Stimulated activated CD4-positive, alpha-beta T cell treated with anti-CD3 and anti-CD28 coated beads, Interleukin-2, amount 100 ng/mL, for 24 hours (primary cell): ENCODE measurements at places on chromosomes 13 and 19.

DNA sequence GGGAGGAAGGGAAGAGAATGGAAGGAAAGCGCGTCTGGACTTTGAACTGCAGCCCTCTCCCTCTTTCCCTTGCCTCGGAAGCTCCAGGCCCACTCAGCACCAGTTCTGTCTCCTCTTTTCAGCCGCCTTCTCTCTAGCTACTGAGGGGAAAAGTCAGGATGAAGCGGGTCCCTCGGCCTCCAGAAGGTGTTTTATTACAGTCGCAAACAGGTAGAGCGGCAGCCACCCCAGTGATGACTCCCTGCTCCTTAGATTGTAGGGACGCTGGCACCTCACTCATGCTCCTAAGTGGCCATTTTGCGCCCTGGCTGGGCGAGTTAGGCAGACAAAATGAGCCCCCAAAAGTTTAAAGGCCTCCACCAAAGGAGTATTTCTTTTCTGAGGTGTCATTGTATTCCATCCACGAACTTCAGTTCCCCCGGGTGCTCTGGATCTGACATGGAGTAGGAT, 954 bp upstream of the STK24 start:
- DNase-seq = no peak

DNA sequence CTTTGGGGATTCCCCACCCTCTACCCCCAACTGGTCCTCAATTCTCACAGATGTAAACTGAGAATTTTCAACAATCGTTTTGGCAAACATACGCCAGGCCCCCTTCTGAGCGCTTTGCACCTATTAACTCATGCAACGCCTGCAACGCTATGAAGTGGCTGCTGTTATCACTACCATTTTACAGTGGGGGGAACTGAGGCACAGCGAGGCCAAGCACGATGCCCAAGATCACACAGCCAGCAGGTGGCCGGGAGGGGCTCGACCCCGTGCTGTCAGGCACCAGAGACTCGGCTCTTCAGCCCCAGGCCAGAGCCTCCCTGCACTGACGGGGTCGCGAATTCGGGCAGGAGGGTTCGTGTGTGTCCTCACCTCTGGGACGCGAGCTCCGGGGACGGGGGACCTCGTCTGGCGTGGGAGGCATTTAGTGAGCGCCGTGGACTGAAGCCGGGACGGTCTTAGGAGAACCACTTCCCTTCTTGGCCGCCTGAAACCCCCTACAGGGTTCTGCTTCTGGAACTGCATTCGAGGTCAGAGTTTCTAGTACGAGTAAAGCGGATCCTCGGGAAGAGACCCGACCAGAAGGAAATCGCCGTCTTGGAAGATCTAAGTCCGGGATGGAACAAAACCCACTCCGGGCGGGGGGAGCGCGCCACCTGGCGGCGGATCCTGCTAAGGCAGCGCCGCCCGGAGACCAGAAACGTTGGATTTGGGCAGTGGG, 21.0 kb downstream of the ZNF114 start:
- peak; percentile 75 for DNase-seq

DNA sequence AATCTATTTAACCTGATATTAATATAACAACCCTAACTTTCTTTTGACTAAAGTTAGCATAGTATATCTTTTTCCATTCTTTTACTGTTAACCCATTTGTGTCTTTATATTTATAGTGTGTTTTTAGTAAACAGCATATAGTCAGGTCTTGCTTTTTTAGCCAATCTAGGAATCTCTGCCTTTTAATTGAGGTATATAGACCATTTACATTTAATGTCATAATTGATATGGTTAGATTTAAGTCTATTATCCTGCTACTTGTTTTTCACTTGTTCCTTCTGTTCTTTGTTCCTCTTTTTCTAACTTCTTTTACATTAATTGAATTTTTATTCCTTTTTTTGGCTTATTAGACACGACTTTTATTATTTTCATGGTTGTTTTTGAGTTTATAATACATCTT, 174.4 kb downstream of the KCTD15 start:
- DNase-seq = no peak

DNA sequence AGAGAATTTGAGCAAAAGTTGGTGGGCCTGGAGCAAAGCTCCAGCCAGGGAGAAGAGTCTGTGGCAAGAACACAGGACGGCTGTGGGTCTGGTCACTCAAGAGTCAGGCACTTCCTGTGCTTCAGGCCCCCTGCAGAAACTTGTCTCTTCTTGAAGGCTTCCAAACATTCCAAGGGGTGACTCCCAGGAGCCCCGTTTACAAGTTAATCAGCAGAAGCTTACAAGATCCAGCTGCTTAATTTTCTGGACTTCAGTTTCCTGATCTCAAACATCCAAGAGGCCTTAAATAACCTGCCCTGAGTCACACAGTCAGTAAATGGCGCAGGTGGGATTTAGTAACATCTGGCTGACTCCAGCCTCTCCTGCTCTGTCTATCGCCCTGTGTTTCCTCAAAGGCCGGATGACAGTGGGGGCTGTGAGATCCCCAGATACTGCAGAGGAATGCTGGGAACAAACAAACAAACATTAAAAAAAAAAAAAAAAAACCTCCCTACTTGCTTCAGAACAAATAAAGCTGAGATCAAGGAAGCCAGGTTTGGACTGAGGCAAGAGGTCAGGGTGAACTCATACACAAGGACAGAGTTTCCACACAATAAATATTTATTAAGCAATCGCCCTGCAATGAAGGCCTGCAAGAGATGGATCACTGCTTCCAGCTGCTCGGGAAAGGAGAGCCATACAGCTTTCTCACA, 175.4 kb upstream of the RFC3 start:
- DNase-seq = no peak

DNA sequence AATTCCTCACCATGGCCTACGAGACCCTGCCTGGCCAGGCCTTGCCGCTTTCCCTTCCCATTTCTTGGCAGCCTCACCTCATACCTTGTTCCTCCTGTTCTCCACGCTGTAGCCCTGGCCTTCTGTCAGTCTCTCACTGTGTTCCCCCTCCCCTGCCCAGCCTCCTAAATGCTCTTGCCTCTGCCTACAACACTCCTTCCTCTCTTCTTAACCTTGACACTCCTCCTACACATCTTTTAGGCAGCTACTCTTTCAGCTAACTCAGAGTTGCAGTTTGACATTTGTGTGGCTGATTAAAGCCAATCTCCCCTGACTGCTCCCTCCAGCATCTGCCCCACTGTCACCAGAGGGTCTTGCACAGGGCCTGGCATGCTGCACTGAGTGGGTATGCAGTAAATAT, 150.8 kb downstream of the FLT1 start:
- no peak for DNase-seq

DNA sequence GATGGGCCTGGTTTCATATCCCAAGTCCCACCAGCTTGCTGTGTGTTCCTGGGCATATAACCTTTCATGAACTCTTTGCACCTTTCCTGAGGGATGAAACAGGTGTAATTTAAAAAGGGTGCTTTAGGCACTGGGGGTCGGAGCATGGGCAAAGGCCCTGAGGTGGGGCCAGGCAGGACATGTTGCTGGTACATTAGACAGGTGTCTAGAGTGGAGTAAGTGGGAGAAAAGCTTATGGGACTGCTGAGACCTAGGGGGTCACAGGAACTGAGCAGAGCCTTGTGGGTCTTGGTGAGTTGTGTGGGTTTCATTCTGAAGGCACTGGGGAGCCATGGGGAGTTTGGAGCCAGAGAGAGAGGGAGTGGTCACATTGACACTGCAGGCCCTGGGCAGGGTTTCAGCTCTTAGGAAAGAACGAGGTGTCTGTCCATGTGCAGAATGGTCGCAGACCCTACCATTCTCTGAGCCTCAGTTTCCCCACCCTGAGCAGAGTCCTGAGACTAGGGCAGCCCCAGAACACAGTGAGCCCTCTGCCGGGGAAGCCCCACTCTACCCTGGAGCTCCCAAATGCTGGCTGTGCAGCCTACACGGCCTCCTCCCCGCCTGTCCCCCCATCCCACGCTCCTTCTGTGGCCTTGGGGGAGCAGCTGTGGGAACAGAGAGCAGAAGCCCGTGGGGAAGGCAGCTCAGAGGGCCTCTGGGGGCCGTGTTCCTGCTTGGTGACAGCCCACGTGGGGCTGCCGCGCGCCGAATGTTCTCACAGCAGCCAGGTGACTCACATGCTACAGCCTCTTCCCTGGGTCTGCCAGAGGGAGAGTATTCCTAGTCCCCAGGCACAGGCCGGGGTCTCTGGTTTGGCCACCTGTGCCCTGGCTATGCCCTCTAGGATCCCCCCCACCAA, 7.3 kb upstream of the HOMER3 start:
- DNase-seq = no peak

GRCh38 chr13:96252903-96253302, 163.0 kb downstream of the HS6ST3 start:
- no peak for DNase-seq

GRCh38 chr13:36913463-36913862, 6.6 kb downstream of the SMAD9 start:
- no peak for DNase-seq

DNA sequence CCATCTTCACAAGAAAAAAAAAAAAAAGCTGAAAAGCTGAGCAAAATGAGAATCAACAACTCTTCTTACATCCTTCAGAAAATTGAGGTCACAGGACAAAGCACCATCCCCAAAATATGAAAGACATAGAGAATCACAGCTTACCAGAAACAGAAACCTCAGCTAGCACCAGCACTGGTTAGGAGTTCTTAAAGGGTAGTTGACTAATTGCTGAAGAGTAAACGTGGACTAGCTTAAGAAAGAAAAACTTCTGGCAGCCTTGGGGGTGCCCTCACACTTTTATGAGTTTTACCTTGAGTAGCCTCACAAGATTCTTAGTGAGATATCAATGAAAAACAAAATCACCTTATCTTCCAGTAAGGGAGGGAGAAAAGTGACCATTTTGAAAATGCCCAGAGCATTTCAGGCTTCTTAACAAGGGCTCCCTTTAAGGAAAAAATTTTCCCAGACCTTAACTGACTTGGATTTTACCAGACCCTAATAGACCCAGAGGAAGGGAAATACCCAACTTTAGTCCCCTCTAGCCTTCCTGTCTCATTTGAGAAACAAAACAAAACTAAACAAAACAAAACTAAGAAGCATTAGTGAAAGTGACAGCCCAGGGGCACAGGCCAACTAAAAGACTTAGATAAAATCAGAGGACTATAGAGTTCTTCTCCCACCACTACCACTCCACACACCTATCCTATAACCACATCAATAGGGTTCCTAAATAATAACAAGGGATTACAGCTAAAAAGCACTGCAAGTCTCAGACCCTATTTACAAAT, 888.6 kb downstream of the DIAPH3 start:
- no peak for DNase-seq

DNA sequence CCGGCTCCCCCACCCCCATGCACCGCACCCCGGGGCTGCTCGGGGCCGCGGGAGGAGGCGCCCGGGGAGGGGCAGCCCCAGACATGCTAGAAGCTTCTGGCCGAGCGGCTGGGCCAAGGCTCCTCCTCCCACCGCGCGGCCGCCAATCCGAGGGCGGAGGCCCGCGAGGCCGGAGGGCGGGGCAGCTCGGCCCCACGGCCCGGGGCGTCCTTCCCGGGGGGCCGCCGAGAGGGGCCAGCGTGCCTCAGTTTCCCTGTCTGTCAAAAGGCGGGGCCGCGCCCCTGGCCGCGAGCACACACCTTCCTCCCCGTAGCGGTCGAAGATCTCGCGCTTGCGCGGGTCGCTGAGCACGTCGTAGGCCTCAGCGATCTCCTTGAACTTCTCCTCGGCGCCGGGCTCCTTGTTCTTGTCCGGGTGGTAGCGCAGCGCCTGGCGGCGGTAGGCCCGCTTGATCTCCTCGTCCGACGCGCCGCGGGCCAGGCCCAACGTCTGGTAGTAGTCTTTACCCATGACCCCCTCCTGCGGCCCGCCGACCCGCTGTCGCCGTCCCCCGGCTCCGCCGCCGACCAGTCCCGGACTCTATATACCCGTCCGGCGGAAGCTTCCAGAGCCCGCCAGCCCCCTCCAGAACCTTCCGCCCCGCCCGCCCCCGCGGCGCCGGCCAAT, at the start of gene DNAJB1:
Gene DNAJB1, minus strand, starts transcription at position 558 of the 666 bp plus-strand sequence. Its CDS starts 48 bp downstream, at position 510.
- DNase-seq = peak; percentile 73

- DNase-seq = no peak
Observed at GRCh38 chr13:25633093-25633492, 261.3 kb downstream of the ATP8A2 start.
